ENCODE measurements at places on chromosomes 7 and 10.

DNA sequence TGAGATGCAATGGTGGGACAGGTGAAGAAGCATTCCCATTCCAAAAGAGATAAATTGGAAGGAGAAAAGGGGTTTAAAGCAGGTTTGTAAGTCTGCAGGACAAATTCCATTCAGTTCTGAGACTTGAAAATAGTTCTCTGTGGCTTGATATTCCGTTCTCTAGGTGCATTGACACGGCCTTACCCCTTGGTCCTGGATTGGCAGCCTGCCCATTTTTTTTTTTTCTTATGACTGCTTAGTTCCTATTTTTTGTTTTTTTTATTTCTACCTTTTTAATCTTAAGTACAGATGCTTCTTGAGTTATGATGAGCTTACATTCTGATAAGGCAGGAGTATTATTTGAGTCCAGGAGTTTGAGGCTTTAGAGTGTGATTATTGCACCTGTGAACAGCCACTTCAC lies 70.6 kb downstream of the MLLT10 start:
- peak; percentile 9 for DNase-seq

DNA sequence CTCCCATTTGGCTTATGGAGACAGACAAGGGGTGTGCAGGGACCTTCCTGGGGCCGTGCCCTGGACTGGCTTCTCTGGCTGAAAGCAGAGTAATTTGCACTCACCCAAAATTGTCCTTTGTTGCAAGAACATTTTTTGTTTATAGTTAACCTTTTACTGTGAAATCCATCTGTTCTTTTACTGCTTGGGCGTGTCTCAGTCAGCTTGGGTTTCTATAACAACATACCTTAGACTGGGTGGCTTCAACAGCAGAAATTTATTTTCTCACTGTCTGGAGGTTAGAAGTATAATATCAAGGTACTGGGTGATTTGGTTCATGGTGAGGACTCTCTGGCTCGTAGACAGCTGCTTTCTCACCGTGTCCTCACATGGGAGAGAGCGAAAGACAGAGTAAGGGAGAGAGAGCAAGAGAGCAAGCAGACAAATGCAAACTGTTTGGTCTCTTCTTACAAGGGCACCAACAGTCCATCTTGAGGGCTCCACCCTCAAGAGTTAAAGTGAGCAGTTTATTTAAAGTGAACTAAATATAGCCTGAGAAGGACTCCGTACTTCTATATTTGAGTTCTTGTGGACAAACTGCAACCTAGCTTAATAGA lies 131.0 kb upstream of the NPY start:
- DNase-seq = no peak

- DNase-seq = no peak
Measured at GRCh38 chr7:22002726-22003125, 57.0 kb upstream of the CDCA7L start.

DNA sequence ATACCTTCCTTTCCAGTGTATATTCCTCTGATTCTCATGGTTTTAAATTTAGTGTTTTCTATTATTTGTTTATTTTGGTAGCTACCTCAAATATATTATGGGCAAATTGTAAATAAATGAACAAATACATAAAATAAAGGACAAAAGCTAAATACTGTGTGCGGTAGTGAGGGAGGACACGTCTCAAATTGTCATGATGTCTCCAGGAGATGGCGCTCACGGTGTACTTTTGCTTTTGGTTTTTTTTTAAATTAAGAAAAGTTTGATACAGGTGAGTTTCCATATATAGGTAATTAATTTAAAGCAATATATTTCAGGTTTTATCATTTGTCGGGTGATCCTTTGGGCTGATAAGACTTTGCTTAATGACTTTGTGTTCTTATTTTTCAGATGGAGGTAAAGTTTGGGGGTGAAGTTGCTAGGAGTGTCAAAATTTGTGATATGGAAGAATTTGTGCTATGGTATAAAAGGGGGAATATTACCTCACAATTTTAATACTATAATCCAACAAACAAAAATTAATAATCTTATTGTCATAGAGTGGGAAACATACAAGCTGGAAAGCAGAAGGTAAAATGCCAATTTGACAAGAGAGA lies 68.4 kb upstream of the TMEM229A start:
- DNase-seq = peak; percentile 3

GRCh38 chr10:110862961-110863360 lies 8.8 kb upstream of the PDCD4 start:
- DNase-seq = no peak

- no peak for DNase-seq
Measured at GRCh38 chr7:111090846-111091245, at the start of gene LRRN3. Gene LRRN3 (plus strand): TSS chr7:111091127. CDS start chr7:111122773, 31,646 bp downstream.

GRCh38 chr7:14950013-14950412 lies 47.5 kb upstream of the DGKB start:
- no peak for DNase-seq

DNA sequence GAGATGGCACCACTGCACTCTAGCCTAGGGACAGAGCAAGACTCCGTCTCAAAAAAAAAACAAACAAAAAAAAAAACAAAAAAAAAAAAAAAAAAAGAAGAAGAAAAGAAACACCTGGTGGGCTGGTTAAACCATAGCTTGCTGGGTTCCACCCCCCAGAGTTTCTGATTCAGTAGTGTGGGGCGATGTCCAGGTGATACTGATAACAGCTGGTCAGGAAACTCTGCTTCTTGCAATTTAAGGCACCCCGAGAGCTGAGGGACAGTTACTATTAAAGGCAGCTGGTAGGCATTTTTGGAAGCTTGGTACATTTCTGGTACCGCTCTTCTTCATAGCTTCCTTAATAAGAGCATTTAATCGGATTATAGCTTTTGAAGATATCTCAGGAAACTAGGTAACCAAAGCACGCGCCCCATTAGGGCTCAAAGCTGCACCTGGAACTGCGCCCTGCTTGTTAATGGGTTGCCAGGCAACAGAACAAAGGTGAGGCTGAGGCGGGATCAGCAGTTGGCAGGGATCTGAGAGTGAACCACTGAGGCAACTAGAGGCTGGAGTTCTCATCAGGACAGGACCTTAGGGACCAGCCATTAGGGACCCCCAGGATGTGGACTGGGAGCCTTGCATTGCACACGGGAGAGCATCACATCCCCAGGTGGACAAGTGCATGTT lies 6.5 kb upstream of the SDK1 start:
- no peak for DNase-seq

GRCh38 chr7:37550872-37551271 lies 102.2 kb upstream of the ELMO1 start:
- DNase-seq = no peak

GRCh38 chr7:137577184-137577583 lies 233.7 kb upstream of the PTN start:
- DNase-seq = no peak

- no peak for DNase-seq
Measured at GRCh38 chr10:778626-779330, 89.3 kb upstream of the DIP2C start.

DNA sequence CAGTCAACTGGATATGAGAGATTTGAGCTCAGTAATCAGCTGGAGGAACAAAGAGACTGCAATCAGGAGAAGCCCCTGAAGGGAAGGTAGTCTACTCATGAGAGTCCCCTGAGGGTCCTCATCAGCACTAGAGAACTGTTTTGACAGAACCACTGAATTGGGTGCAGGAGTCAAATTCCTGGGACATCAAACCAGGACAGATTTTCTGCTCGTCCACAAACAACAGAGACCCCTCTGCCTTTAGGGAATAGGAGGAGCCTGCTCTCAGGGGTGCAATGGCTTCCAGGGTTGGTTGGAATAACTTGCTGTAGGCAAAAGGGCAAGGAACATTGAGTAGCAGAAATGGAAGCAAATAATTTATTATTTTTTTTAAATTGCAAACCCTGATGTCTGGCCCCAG lies 21.9 kb upstream of the NEUROD6 start:
- no peak for DNase-seq

DNA sequence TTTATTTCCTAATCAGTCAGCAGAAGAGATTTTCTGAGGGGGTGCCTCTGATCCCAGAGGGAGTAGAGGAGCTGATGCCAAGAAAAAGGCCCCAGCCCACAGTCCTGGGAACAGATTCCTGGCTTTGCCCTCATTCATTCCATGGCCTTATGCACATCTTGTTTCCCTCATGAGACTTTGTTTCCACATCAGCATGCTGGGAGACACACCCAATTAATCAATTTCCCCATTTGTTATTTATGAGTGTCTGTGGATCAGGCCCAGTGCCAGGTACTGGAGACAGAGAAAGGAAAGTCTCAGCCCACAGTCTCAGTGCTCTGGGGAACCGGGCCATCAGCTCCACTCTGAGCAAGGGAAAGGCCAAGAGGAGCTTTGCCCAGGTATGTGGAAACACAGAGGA lies 496.2 kb upstream of the ZMIZ1 start:
- no peak for DNase-seq

DNA sequence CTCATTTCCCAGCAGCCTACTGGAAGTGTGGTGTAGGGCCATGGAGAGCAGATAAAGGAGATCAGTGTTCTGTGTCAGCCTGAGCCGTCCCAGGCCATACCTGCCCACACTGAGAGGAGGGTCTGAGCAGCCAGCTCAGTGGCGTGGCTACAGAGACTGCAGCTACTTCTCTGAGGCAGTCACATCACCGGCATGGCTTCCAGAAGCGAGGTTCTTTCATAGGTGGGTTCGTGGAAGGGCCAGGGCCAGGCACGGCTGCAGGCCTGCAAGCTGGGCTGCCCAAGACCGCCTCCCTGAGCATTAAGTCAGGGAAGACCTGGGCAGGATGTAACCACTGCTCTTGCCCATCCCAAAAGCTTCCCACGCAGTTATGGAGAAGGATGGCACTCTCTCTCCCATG lies 34.9 kb downstream of the LDB3 start:
- DNase-seq = no peak

GRCh38 chr7:44515590-44516268 lies 25.3 kb upstream of the NUDCD3 start:
- DNase-seq = peak; percentile 23

GRCh38 chr10:128018691-128019090 lies 107.5 kb downstream of the MKI67 start:
- no peak for DNase-seq

DNA sequence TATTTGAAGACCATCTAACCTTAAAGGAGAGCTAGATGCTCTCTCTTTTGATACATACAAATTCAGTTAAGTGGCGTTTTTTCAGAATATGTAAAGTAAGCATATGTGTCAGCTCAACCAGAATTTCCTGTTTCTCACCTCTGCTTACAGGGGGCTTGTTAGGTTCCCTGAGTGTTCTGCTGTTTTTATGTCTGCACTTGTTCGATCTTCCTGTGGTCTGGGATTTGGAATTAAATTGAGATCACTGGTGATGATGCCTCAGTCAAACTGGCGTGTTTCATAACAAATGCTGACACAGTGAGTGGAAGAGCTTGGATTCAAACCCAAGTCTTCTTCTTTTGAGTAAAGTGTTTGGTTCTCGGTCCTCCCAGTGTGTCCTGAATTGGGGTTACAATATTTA lies 348.3 kb upstream of the AKR1E2 start:
- DNase-seq = no peak

DNA sequence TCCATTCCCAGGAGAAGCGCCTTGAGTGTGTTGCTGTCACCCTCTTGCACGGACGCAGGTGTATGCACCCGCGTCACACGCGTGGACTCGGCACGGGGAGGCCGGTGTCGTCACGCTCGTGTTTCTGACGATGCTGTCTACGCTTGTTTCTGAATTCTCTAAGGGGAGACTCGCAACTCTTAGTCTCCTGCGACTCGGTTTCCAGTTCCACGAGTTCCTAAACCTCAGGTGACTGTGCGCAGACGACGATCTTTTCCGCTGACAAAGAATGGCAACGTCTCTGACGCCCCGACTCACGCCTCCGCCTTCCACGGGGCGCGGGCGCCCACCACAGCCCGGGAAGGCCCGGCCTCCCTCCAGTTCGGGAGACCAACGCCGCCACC lies 579 bp downstream of the IDI1 start:
- DNase-seq = no peak

DNA sequence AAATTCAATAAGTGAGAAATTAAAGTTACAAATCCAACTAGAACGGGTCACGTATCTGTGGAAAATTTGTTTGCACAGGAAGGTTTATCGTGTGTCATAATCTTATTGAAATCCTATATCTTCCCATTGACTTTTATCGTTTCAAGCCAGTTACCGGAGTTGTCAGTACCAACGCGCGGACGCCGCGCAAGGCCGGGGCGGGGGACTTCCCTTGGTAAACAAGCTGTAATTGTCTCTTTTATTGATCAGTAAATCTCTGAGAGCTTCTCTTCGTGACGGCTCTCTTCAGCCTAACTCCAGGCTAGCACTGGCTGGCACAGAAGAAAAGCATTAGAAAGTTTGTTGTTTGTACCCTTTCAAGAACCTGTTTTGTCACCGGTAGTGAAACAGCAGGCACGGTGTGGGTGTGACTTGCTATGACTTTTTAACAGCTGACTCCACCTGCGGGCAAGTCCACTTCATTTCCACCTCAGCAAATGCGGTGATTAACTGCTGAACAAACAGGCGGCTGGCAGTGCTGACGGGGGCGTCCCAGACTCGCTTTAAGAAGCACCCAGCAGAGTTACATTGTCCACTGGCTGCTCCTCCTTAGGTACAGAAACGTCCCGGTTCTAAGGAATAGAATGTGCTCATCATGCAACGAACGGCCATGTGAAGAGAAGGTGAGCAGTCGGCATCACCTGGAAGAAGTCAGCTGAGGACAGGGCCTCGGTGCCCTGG lies 215.8 kb downstream of the MAD1L1 start:
- no peak for DNase-seq

DNA sequence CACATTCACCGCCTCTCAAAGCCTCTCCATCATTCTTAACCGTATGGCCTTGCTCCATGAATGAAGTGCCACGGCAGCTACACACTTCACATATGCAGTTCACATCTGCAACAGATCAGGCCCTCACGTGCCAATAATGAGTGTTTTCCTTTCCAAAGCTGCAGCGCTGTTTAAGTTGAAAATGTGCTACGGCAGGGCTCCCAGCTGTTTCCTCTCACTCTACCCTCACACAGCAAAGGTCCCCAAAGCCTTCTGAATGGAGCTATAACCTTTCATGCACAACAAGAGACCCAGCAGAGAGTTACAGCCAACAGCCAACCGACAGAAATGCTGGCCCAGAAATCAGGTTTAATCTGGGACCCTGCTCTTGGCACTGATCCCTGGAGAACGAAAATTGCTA lies 236.1 kb downstream of the ELMO1 start:
- no peak for DNase-seq

DNA sequence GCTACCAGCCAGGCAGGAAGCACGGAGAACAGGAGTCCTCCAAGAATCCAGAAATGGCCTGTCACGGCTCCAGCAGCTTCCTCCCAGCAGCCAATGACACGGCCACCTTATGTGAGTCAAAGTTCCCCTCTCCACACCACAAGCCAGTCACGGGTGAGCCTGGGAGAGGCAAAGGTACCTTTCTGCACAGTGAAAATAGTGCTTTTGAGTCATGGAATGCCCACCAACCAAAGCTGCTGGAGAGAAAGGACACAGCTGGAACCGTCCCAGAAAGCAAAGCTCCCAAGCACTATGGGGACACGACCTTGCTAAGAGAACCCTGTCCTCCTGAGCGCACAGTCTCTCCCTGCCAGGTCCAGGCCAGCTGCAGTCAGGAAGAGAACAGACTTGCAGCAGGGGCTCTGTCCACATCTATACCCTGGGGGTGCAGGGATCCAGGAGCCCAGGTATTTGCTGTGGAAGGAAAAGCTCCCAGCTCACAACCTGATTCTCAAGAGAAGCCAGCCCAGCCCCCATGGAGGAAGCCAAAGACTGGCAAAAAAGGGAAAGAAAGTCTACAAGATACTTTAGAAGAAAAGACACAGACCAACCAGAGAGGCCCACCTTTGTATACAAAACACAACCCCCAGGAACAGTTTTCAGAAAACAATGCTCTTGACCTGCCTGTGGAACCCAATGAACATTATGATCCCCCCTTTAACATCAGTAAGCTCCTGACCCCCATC lies 24.4 kb downstream of the C10orf71 start:
- DNase-seq = peak; percentile 37

GRCh38 chr7:44216521-44217222 lies 15.9 kb downstream of the YKT6 start:
- no peak for DNase-seq

Data from suppressor macrophage (primary cell).